ENCODE measurements at places on chromosomes 1 and 21. TPM values are rescaled to one million over a fixed set of nuclear protein-coding genes. Genes with fewer than 3 reads are reported as not detected.

Gene TRAF3IP3
- total RNA-seq: 286 TPM

Gene A3GALT2
- not detected for total RNA-seq

Gene WNT3A
- not detected for total RNA-seq

Gene OR2L13
- 0.21 TPM for total RNA-seq

Gene SPATA45
- not detected for total RNA-seq

Gene CFAP298
- total RNA-seq: 20.3 TPM

Gene PDC
- total RNA-seq: not detected

Gene IL20
- total RNA-seq: not detected

Gene STYXL2
- total RNA-seq: not detected

Gene RORC
- 38.4 TPM for total RNA-seq

Gene NECTIN4
- not detected for total RNA-seq

Gene NUDT17
- 2.1 TPM for total RNA-seq

Gene KIF17
- total RNA-seq: 0.42 TPM

Gene COL9A2
- 4.3 TPM for total RNA-seq

Gene ANKRD45
- total RNA-seq: not detected

Gene IL22RA1
- total RNA-seq: not detected

Gene LRRC3
- total RNA-seq: 1.0 TPM

Gene NR0B2
- total RNA-seq: not detected

Gene HSPA6
- total RNA-seq: 0.50 TPM

Gene RNF186
- not detected for total RNA-seq

Gene NUP210L
- not detected for total RNA-seq

Gene TRIM33
- total RNA-seq: 53.9 TPM

Gene CR2
- total RNA-seq: 3.8 TPM

Gene FAM151A
- total RNA-seq: not detected

Gene RHBDL2
- not detected for total RNA-seq

Gene RNU1-3
- total RNA-seq: 3,922 TPM

Gene GNL2
- 54.9 TPM for total RNA-seq

Gene AGMAT
- 6.8 TPM for total RNA-seq

Gene SSR2
- 234 TPM for total RNA-seq

Gene C8B
- not detected for total RNA-seq

Gene ELAPOR1
- 30.6 TPM for total RNA-seq

Gene THEM5
- 0.89 TPM for total RNA-seq

Gene DMBX1
- not detected for total RNA-seq

Gene PLA2G2F
- total RNA-seq: not detected

Gene LRRC38
- total RNA-seq: not detected

Gene ATP1A4
- not detected for total RNA-seq

Gene ANGPTL1
- not detected for total RNA-seq

Gene CFHR2
- not detected for total RNA-seq

Gene SLAMF8
- 0.44 TPM for total RNA-seq

Gene HIVEP3
- total RNA-seq: 13.9 TPM

Gene TAS1R2
- not detected for total RNA-seq

Gene TFF3
- not detected for total RNA-seq

Gene OR10T2
- not detected for total RNA-seq

Gene C1orf56
- 0.52 TPM for total RNA-seq
